ENCODE measurements at places on chromosomes 12 and 14.

DNA sequence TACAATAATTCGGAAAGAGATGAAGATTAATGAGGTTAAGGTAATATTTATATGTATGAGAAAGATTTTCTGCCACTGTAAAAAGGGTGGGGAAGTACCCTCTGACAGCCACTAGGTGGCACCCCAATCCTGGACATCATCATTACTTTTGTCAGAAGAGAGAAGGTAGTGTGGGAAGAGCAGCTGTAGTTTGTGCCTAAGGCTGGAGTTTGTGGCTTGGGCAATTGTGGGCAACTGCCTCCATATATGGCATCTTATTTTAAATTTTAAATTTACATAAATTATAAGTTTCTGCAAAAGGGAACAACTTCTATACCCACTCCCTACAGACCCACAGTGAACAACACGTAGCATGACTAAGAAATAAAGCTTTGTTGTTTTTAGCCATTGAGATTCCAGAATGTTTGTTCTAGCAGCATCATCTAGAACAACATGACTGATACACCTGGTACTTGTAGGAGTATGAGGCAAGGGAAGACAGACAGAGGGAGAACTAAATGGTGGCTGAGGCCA is 34.4 kb upstream of the SYCP3 start:
- DNase-seq: no peak

- DNase-seq: no peak
Measured at GRCh38 chr14:90405101-90405500, 8.3 kb downstream of the CALM1 start.

- no peak for DNase-seq
Measured at GRCh38 chr14:101336183-101336582, 225.1 kb upstream of the DIO3 start.

DNA sequence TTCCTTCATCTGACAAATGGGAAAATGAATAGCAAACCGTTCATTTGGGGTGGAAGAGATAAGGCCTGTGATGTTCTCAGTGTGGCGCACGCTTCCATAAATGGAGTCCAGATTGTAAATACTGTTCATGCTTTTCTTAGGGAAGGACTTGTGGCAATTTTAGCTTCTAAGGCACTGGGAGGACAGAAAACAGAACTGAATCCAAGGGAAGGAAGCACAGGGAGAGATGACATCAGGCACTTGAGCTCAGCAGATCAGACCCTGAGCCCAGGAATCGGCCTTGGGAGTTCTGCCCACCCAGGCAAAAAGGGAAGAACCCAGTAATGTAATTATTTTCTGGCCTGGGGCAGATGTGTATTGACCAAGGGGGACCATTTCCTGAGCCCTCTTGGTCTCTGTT is 7.2 kb upstream of the SH2B3 start:
- DNase-seq: no peak

GRCh38 chr12:11707535-11707934 is 58.1 kb downstream of the ETV6 start:
- no peak for DNase-seq

DNA sequence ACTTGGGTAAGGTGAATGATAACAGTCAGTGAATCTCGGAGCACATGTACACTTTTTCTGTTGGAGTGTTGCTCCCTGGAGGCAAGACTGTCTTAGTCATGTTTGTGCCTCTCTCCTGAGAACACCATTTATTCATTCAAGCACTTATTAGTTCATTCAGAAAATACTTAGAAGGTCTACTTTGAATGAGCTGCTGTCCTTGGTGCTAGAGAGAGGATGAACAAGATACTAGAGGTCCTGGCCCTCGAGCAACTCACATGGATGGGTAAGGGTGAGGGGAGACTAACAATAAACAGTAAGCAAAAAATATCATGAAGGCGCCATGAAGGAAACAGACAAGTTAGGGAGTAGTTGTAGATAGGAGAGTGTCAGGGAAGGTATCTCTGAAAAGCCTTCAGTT is 17.1 kb upstream of the SAMD4A start:
- no peak for DNase-seq

DNA sequence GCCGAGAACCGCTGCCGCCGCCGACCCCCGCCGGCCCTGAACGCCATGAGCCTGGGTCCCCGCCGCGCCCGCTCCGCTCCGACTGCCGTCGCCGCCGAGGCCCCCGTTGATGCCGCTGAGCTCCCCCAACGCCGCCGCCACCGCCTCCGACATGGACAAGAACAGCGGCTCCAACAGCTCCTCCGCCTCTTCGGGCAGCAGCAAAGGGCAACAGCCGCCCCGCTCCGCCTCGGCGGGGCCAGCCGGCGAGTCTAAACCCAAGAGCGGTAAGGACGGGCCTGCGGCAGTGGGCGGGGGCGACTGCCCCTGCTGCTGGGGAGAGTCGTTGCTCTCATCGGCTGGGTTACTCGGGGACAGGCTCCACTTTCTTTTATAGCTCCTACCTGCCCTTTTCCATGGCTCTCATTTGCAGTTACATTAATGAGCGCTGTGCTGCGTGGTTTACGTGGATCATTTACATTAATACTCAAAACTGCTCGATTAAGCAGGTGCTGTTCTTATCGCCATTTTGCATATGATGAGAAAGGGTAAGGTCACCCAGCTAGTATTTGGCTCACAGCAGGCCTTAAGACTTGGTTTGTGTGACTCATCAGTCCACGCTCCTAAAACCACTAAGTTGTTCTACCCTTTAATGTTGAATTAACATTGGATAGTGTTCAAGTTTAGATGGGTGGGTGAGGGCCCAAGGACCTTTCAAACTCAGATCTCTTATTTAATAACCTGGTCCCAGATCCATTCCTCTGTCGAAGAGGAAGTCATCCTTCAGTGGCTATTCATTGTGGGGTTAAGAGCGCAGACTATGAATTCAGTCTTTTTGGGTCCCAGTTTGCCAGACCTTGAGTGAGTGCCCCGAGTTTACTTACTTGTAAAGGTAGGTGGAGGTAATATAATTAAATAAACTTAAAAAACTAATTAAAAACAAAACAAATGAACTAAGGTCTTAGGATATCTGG is 823 bp downstream of the RNF10 start:
- peak; percentile 10 for DNase-seq

DNA sequence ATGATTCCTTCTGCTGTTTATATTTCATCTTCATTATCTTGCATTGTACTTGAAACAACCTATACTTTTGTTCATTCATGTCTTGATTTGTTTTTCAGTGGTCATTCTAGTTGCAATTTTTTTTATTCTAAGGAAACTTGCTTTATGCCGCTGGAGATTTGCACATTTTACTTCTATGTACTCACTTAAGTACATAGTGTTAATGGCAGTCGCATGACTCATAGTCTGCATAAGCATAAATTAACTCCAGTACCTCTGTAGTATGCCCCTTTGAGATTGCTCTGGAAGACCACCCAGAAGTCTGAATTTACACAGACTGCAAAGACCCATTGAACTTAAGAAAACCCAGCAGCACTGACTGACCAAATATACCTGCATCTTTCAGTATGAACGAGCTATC is 77.0 kb downstream of the MSRB3 start:
- DNase-seq: no peak

- no peak for DNase-seq
Measured at GRCh38 chr12:46382408-46382963, 9.9 kb upstream of the SLC38A2 start.

DNA sequence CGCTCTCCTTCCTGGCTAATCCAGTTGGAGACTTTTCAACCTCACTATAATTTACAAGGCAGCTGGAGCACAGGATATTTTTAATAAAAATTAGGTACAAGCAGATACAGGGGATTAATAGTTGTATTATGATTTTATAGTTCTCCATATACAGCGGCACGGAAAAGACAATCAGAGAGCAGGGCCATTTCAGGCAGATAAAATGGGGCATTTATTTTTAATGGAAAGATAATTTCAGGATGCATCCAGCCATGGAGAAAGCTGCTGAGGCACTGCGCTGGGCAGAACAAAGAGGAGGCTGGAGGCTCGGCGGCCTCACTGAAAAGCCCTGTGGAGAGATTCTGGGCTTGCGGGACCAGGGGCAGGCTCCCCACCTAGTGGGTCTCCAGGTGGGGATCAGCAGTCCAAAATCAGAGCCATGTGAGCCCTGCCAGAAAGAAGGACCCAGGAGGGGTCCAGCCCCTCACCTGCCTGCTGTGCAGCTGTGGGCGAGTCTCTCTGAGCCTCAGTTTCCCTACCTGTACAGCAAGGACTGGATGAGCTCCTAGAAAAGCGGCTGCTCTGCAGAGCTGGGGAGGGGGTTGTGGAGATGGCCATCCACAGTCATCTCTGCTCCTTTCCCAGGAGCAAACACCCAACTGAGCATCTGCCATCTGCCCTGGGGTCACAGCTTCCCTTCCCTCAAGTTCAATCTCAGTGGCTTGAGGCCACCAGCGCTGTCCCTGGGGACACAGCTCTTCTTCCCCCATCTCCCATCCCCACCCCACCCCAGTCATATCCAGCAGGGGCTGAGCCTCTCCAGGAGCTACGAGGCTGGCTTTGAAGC is 23.9 kb upstream of the C14orf180 start:
- no peak for DNase-seq

DNA sequence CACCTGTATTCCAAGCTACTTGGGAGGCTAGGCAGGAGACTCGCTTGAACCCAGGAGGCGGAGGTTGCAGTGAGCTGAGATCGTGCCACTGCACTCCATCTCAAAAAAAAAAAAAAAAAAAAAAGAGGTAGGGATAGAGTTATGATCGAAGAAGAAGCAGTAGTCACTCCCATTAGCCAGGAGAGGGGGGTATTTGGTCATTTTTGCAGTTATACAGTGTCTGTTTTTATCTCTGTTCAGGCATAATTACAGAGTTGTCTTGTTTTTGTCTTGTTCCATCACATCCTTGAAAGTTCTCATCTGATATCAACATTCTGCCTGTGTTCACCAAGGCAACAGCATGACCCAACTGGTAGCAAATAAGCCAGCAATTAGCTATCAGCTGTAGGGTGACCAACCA is 98.5 kb upstream of the TMPO start:
- no peak for DNase-seq

GRCh38 chr12:93323625-93324329 is 53.9 kb upstream of the NUDT4 start:
- no peak for DNase-seq

GRCh38 chr12:31323391-31324115 is 2.4 kb downstream of the SINHCAF start:
- DNase-seq: peak; percentile 22

DNA sequence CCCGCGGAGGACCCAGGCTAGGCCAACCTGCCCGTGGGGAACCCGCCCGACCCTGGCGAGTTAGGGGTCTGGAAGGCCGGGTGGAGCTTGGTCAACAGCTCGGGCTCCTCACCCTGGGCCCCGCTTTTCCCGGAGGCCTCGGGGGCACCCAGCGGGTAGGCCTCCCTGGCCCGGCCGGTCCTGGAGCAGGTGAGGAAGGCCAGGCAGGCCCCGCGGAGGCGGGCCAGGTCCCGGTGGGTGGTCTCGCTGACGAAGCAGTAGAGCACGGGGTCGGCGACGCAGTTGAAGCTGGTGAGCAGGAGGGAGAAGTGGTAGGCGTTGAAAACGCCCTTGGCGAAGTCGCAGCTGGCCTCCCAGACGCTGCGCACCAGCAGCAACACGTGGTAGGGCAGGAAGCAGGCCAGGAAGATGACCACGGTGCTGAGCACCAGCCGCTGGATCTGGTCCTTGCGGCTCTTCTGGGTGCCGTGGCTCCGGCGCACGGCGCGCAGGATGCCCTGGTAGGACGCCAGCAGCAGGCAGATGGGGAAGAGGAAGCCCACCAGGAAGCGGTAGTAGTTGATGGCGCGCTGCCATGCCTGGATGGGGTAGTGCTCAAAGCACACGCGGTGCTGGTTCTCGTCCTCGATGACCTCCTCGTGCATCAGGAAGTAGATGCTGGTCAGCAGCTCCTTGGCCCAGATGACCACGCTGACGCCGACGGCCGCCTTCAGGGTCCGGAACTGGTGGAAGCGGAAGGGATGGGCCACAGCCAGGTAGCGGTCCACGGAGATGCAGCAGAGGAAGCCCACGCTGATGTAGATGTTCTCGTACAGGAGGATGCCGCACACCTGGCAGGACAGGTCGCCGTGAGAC is 10.3 kb downstream of the GPR68 start:
- no peak for DNase-seq

GRCh38 chr12:128671528-128672042 is 152.2 kb downstream of the SLC15A4 start:
- DNase-seq: no peak

DNA sequence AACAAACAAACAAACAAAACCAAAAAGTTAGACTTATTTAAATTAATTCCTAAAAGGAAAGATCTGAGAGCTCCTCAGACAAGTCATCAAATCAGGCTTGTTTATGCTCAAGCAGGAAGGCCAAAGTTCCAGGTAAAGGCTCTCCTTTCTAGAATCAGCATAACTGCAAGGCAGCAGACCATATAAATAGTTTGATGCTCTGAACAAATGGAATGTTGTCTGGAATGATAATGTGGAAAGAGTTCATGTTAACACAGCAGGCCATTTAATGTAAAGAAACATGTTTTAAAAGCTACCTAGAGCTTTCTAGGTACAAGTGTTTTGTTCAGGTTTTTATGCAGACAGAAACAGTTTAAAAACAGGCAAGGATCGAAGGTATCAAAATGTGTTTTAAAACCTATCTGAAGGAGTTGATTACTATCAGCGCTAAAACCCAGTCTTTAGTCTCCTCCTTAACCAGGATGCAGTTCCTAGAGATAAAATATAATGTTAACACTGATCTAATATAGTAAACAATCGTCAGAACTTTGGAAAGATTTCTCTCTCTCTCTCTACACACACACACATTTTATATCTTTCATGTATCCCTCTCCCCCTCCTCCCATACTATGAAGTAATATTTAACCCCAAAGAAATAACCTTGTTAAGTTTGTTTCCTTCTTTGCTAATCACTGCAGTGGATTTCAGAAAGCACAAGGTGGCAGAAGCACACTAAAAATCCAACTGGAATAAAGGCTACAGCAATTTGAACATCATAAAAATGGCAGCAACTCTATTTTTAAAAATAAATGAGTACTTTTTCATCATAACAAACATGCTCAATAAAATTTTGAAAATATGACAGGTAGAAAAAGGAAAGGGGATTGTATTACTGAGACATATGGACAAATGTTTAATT is 135.5 kb downstream of the PAWR start:
- no peak for DNase-seq

DNA sequence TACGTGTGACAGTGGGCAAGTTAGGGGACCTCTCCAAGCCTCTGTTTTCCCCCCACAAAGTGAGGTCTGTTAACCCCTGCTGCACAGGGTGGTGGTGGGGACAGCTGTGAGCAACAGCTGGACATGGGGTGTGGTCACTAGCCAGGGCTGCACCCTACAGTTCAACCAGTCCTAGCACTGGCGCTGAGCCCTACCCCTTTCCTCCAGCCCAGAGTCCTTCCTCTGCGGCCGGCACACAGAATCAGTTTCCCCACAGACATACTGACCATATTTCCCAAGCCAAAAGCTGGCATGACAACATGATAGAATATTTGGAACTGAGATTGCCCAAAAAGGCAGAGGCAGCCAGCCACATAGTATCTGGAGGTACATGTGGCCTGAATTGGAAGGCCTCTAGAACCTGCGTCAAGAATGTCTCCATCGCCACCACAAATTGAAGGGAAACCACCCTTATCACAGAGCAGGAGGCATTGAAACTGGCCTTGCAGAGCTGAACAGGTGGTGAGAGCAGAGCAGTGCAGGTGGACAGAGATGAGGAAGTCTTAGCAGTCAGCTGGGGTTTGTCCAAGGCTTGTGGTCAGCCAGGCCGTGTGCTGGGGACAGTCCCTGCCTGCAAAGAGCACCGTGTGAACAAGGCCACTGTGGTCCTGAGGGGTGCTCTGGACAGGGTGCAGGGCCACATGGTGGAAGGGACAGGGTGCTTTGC is 21.2 kb downstream of the DEGS2 start:
- no peak for DNase-seq

Measured in stimulated activated CD8-positive, alpha-beta memory T cell treated with anti-CD3 and anti-CD28 coated beads, Interleukin-15, amount 100 ng/mL, for 24 hours (primary cell).